ENCODE measurements at places on chromosomes 1 and 21.
A peak's percentile ranks its signal among the peaks of the same experiment; 100 is the strongest.

- DNase-seq: no peak
These were observed 84.1 kb upstream of the COX20 start for GRCh38 chr1:244751271-244751895.

- no peak for DNase-seq
These were observed 18.0 kb upstream of the LRRC3 start for GRCh38 chr21:44437371-44437695.

DNA sequence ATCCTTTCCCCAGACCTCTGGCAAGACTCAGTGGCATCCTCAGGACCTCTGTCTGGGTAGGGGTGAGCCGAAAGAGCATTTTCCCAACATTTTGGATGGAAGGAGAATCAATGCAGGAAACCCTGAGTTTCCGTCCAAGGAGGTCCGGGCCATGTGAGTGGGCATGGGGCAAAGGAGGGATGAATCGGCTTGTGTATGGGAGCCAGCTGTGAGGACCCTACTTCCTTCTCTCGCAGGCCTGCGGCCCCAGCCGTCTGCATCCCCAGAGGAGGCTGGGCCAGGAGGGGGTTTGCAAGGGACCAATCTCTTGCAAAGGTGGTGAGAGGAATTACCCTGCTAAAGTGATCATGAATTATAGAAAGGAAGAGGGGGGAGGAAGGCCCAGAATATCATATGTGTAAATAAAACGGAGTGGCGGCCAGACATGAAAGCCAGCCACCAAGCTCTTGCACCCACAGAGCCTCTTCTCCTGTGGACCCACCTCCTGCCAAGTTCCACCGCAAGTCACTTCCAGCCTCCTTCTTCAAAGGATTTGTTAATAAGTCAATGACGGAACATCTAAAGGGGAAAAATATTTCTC is 48.2 kb upstream of the POU3F1 start:
- no peak for DNase-seq

GRCh38 chr1:33532250-33532649 is 59.8 kb downstream of the ZSCAN20 start:
- no peak for DNase-seq

DNA sequence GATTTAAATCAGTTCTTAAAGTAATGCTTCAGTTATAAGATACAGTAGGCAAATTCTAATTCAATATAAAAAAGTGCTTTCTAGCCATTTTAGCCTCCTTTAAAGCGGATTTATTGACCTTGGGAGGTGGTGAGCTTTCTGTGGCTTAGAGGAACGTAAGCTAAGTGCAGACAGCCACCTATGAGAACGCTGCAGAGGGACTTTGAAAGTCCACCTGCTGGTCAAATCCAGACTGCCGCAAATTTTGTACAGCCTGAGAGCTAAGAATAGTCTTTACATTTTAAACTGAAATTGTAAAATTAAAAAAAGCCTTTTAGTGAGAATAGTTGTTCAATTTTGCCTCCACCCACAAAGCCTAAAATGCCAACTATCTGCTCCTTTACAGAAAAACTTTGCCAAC is 67.0 kb upstream of the SSX2IP start:
- DNase-seq: no peak

- DNase-seq: no peak
These were observed 20.5 kb downstream of the FUBP1 start for GRCh38 chr1:77958391-77958790.

DNA sequence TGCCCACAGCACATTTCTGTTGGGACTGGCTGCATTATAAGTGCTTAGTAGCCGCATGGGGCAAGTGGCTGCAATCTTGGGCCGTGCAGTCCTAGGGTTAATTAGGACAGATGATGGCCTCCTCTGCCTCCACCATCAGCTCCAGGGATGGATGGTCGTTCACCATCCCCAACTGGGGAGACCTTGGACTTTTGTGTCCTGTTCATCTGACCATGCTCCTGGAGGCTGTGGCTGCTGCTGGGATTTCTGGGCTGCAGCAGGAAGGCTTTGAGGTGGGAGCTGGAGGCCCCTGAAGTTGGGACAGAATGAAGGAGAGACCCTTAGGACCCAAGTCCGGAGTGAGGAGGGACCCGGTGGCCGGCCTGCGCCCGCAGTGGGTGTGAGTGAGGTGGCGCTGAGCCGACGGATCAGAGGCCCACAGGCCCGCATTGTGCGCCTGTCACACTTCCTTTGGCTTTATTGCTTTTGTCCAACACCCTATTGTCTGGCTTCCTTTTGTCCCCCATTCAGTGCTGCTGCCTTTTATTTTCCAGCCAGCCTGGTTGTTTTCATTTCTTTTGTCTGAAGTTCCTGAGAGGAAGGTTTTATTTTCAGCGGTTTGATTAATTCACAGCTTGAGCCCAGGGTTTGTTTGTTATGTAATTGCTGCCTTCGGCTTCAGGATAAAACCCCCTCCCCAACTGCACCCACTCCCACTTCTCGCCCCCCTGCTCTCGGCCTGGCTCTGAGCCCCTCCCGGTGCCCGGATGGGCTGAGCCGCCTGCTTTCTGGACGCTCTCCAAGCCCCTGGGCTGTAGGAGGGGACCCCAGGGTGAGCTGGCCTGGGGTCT is 35.6 kb downstream of the SOX13 start:
- DNase-seq: no peak

- no peak for DNase-seq
These were observed 77.5 kb downstream of the PLPP3 start for GRCh38 chr1:56501888-56502287.

DNA sequence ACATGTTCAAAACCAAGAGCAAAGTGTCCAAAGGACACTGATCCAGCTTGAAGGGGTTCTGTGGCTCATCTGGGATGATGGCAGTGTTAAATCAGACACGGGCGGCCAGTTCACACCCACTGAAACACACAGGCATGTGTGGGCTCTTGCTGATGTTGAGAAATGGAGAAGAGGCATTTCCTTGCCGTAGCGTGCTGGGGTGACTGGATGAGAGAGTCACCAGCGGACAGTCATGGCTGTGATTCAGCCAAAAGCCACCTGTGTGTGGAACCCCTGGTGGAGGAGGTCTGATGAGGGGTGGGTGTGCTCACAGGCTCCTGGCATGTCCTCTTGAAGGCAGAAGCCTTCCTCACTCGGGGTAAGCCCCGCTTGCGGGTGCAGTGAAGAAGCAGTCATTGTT is 7.2 kb downstream of the C1orf35 start:
- DNase-seq: no peak

GRCh38 chr1:236608930-236609726 is 4.8 kb upstream of the HEATR1 start:
- peak; percentile 50 for DNase-seq

DNA sequence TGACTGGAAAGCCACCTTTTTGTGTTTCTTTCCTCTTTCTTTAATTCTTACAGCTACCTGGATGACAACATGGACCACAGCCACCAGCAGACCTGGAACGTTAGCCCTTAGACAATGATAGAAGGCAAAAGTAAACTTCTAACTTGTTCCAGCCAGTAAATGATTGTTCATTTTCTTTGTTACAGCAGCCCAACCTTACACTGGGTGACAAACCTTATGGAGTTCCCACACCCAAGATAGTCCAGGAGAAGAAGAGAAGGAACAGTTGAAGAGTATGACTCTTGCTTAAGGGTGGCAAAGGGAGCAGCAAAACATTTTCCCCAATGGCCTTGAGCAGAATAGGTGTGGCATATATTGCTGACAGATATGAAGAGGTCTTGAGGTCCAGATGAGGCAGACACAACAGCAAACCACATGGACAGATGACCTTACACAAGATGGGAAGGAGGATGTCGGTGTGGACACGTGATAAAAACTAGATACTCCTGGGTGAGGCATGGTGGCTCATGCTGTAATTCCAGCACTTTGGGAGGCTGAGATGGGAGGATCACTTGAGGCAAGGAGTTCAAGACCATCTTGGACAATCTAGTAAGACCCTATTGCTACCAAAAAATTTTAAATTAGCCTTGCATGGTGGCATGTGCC is 11.8 kb upstream of the FAM76A start:
- DNase-seq: no peak

DNA sequence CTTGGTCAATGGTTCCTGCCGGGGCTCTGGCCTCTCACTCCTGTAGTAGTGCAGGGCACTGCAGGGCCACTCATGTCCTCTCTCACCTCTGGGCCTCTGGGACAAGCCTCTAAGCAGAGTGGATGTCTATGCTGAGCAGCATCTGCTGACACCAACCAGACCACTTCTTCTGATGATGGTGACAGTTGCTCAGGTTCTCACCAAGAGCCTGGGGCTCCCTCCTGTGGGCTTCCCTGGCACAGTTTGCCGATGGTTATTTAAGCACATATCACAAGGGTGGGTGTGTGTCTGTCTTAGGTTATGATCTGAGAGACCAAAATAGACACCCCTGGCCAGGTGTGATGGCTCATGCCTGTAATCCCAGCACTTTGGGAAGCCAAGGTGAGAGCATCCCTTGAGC is 17.4 kb upstream of the GPR137B start:
- no peak for DNase-seq
